Progenitor cell of endocrine pancreas (in vitro differentiated cells): ENCODE measurements at places on chromosomes 16 and 17.

DNA sequence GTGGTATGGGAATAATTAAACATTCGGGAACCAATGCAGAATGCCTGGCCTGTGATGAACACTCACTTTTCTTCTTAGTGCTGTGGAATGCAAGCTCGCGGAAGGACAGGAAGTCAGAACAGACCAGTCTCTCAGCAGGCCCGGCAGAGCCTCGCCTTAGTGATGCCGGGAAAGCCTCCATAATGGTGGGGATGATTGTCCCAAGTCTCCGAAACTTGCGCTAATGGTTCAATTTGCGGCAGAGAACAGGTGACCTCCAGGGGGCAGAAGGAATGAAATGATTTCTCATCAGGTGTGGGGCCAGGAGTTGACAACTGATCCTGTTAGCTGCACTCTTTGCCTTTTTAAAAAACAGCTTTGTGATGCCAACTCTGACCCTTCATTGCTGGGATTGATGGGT, 170.6 kb downstream of the GSG1L start:
- DNase-seq = no peak

- no peak for DNase-seq
Observed at GRCh38 chr16:239948-240277, 5.3 kb downstream of the FAM234A start.

- no peak for DNase-seq
Observed at GRCh38 chr17:54967621-54968261, 713 bp downstream of the COX11 start.

GRCh38 chr16:69316595-69317034, 5.5 kb downstream of the VPS4A start:
- no peak for DNase-seq

- no peak for DNase-seq
Observed at GRCh38 chr16:74793571-74793970, 19.0 kb upstream of the FA2H start.

GRCh38 chr17:16470265-16470664, 21.7 kb downstream of the LRRC75A start:
- no peak for DNase-seq
